Epithelial cell of prostate (primary cell): ENCODE measurements at places on chromosomes 4 and X.

DNA sequence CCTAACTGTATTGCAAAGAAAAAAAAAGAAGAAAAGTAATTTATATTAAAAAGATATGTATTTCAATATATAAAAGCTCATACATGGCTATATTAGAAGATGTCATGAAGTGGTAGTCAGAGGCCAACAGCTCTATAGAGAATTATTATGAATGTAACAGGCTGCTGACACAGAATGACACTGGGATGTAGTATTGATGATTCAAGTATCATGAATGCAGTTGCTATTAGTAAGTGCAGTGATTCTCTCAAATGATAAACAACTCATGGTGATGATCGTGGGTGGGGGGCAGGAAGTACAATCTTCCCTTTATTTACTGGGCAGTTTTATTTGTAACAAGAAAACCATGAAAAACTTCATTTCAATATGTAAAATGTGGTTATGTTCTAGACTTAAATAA lies 124.6 kb downstream of the COL4A6 start:
- no peak for DNase-seq

- DNase-seq: no peak
These were observed 219.2 kb upstream of the FAT1 start for GRCh38 chr4:186942758-186943377.

- DNase-seq: no peak
These were observed 34.4 kb upstream of the HAND2 start for GRCh38 chr4:173564461-173564860.

DNA sequence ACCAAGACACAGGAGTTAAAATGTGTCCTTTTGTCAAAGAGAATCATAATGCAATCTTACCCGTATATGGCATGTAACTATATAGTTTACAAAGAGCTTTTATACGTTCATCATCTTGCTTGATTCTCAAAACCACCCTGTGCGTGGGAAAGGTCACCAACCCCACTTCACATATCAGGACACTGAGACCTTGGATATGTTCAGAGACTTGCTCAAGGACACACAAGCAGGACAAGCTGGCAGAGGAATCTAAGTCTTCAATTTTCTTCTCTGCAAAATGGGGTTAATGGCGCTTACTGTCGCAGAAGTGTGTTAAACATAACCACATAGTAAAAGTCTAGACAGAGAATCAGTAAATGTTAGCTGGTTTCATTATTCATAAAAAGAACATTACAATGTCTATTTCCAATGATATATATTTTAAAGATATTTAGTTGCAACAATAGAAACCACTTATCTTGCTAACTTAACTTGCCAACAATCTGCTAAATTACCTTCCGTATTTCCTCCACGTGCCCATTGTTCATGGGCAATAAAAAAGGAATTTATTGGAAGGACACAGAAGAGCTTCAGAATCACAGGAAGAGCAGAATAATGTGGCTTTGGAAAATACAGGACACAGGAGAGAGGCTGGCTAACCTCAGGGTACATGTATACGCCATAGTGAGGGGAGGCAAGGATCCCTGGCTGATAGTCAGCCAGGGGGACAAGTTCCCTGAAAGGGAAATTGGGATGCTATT lies 64.6 kb upstream of the TAPT1 start:
- no peak for DNase-seq

DNA sequence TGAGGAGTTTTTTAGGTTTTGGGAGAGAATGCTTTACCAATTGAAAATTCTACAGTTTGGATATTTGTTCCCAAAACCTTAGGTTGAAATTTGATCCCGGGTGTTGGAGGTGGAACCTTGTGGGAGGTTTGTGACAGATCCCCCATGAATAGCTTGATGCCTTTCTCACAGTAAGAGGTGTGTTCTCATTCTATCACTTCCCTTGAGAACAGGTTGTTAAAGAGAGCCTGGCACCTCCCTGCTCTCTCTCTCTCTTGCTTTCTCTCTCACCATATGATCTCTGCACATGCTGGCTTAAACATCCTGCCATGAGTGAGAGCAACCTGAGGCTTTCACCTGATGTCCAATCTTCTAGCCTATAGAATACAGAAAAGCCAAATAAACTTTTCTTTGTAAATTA lies 1475.5 kb upstream of the AGA start:
- DNase-seq: no peak

GRCh38 chrX:70979136-70979762 lies 48.4 kb upstream of the SLC7A3 start:
- DNase-seq: no peak

GRCh38 chr4:189021831-189022230 lies 882.6 kb downstream of the TRIML1 start:
- no peak for DNase-seq

DNA sequence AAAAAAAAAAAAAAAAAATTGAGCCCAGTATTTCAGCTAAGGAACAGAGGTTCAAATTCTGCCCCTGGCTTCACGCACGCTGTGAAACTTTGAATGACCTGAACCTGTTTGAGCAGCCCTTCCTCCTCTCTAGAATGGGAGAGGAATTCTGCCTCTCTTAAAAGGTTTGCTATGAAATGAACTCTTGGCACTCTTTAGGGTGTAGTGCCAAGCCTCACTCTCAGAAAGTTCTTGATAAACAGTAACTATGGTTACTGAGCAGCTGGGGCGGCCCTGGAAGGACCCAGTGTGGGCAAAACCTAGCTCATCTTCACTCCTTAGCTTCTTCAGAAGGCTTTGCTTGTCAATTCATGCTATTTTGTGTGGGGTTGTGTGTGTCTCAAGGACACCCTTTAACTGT lies 73.7 kb downstream of the GEMIN8 start:
- DNase-seq: no peak

GRCh38 chr4:41476310-41476885 lies 61.6 kb upstream of the LIMCH1 start:
- DNase-seq: no peak

GRCh38 chr4:14233126-14233525 lies 605.6 kb upstream of the BOD1L1 start:
- no peak for DNase-seq

DNA sequence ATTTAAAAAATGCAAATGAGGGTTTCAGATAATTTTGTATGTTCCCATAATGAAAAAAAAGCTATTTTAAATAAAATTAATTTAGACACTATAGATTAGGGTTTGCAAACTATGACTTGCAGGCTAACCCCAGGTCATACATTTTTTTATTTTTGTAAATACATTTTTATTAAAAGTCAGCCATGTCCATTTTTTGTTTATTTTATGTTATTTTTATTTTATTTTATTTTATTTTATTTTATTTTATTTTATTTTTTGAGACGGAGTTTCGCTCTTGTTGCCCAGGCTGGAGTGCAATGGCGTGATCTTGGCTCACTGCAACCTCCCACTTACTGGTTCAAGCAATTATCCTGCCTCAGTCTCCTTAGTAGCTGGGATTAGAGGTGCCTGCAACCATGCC lies 460.6 kb downstream of the IL15 start:
- DNase-seq: no peak

GRCh38 chr4:27018076-27018475 lies 157.4 kb downstream of the STIM2 start:
- no peak for DNase-seq

- DNase-seq: no peak
These were observed at the start of gene EDNRA for GRCh38 chr4:147480891-147481576. EDNRA (plus strand) TSS chr4:147481097; CDS start chr4:147485682, 4,585 bp downstream.

DNA sequence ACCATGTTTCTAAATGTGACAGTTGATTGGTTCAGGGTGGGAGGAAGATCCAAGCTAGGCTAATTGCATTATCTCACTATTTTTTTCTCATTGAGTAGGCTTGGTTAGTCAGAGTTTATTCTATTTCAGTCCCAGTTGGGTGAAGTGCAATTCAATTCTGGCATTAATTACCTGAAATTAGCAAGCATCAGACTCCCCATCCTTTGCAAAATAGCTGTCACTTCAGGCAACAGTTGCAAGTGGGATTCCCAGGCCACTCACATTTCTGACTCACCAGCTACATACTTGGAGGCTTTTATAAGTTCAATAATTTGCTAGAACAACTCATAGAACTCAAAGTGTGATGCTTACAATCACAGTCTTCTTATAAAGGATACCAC lies 155.8 kb upstream of the HAND2 start:
- no peak for DNase-seq

GRCh38 chr4:30536231-30536630 lies 183.9 kb upstream of the PCDH7 start:
- no peak for DNase-seq
